Stomach (tissue), 19 donors: ENCODE measurements at places on chromosomes 12 and 14. TPM values are rescaled to one million over a fixed set of nuclear protein-coding genes. Genes with fewer than 3 reads are reported as not detected.

Gene CLEC4D
- total RNA-seq = 1.8 TPM

Gene KRT7
- not detected for total RNA-seq

Gene KRT75
- total RNA-seq = not detected

Gene LHX5
- not detected for total RNA-seq

Gene OTUB2
- total RNA-seq = 0.45 TPM
